ENCODE measurements at places on chromosomes 2 and 18.

- no peak for DNase-seq
These were observed 190.9 kb upstream of the FOSL2 start for GRCh38 chr2:28201671-28202180.

DNA sequence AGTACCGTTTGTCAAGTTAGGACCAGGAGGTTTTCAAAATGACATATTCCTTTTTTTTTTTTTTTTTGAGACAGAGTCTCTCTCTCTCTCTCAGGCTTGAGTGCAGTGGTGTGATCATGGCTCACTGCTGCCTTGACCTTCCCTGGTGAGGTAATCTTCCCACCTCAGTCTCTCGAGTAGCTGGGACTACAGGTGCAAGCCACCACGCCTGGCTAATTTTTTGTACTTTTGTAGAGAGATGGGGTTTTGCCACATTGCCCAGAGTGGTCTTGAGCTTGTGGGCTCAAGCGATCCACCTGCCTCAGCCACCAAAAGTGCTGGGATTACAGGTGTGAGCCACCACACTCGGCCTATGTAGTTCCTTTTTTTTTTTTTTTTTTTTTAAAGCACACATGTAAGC, 127.9 kb upstream of the SEC11C start:
- DNase-seq: no peak

DNA sequence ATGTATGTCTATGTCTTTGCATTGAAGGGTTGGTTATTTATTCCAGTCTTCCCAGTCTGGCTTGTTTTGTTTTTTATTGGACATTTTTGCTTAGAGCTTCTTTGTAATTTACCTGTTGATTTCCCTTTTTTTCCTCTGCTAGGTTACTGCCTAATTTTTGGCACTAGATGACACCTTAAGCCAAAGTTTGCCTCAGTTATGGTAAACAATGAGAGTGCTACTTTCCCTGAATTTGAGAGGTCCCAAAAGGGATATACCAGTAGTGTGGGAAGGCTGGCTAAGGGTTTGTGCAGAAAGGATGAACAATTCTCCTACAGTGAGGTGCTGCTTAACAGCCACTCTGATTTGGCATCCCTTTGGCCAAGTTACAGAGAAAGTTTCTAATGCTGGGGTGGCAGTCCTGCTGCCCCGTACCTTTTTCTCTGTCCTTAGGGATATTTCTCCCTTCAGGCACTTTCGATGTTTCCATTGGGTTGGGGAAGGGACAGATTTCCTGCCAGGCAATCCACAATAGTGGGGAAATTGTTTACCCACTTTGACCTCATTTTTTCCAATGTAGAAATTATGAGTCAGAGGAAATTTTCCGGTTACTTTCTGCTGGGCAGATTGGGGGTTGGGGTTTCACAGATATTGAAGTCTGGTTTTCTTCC, 354.9 kb downstream of the PTPRM start:
- DNase-seq: no peak

GRCh38 chr18:8614875-8615274, 5.6 kb downstream of the RAB12 start:
- no peak for DNase-seq

- DNase-seq: no peak
These were observed 128.8 kb downstream of the MREG start for GRCh38 chr2:215884451-215885087.

DNA sequence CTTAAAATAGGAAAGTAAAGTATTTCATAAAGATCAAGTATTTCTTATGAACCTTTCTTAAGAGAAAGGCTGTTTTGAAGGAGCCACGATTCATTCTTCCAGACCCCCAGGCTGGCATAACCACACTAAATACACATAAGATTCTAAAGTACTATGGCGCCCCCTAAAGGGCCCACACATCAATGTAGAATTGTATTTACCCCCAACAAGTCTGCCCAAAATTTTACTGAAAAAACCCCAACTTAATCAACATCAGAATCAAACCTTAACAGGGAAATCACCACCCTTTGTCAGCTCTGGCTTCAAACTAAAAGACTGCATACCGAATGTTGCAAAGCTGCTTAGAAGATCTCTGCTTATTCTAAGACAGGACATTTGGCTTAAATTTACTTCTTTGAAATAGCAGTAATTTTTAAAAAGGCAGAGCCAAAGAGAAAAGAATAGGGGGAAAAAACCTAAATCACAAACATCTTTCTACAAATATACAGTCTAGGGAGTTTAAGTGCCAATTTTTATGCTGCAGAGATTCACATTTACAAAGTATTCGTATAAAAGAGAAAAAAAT, 20.4 kb upstream of the BCL2 start:
- no peak for DNase-seq

GRCh38 chr2:232228971-232229894, 149.3 kb upstream of the ALPP start:
- no peak for DNase-seq

- DNase-seq: no peak
These were observed 106.1 kb downstream of the ETAA1 start for GRCh38 chr2:67503066-67503795.

DNA sequence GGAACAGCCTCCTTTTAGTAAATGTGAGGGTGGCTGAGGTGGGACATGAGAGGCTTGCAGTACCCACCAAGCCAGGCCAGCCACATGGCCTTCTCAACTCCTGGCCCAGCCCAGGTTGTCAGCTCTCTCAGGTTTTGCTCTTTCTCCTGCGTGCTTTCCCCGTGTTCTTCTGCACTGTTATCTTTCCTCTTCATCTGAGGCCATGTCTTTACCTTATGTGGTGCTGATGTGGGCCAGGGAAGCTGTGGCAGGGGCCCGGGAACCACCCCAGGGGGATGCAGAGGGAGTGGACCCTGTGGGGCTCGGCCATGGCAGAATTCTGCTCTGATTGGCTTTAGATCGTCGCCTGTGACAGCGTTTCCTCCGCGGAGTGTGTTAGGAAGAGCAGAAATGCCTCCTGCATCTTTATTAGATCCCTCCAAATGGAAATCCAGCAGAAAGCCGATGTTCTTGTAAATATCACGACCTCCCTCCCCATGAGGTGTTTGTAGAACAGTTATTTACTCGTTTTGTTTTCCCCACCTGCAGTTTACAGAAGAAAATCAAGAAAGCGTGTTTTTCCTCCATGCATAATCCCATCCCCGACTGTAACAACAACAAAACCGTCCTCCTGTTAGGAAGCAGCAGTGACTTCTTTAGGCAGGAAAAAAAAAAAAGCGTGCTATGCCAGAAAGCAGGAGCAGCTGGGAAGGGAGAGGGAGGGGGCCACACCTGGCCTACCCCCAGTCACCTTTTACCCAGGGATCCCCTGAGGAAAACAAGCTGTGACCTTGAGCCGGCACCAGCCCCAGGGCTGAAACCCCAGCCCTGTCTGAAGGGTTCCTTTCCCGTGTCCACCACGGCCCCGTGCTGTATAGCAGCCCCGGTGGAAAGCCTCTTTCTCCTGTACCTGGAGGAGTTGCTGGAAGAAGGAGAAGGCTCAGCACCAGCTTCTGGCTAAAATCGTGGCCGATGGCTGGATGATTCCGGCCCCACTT, 54.8 kb downstream of the HPCAL1 start:
- no peak for DNase-seq

- DNase-seq: no peak
These were observed 191.1 kb downstream of the STK39 start for GRCh38 chr2:168056242-168056787.

- no peak for DNase-seq
These were observed 557.5 kb downstream of the ARHGAP15 start for GRCh38 chr2:143686585-143687164.

DNA sequence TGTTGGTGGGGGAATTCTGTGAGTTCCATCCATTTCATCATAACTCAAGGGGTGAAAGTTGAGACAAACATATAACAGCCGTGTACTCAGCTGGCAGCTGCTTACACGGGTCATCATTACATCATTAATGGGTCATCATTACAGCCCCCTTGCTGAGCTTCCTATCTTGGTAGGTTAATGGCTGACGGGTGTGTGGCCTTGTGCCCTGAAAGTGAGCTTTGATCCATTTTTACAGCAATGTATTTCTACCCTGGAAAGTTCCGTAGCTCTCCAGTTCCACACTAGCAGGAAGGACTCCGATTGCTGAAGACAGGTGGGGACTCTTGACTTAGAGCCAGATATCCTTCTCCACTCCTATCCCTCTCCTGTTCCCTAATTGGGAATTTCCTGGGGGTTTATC, 105.2 kb upstream of the DLX2 start:
- no peak for DNase-seq

GRCh38 chr18:22412176-22412911, 5.4 kb downstream of the CTAGE1 start:
- no peak for DNase-seq

DNA sequence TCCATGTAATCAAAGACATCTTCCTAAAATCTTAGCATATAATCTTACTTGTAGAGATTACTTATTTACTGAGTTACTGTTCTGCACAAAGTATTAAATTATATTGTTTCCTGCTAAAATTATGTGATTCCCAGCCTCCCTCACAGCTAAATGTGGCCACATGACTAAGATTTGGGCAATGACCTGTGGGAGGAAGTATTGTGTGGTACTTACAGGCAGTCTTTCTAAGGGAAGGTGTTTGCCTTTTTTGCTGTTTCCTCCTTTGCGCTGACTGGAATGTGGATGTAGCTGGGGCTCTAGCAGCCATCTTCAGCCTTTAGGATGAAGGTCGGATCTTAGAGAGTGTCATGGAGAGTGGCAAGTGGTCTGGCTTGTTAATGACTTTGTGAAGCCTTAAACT, 146.3 kb upstream of the APCDD1 start:
- DNase-seq: no peak

Measured in GM19239 (cell line).